ENCODE measurements at places on chromosomes 3 and 15.
A peak's percentile ranks its signal among the peaks of the same experiment; 100 is the strongest.

DNA sequence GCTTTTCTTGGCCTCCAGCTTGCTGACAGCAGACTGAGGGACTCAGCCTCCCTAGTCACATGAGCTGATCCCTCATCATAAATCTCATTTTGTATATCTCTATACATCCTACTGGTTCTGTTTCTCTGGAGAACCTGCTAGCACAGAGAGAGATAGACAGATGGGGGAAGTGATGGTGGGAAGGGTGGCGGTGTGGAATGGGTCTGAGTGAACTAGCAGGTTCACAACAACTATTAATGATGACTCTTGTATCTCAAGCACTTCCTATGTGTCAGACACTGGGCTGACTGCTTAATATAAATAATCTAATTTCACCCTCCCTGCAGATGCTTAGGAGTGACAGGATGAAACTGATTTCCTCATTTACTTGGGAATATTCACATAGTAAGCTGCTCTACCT, 106.9 kb upstream of the TLE3 start:
- no peak for DNase-seq

GRCh38 chr3:64813326-64813725, 125.5 kb upstream of the ADAMTS9 start:
- DNase-seq: no peak

DNA sequence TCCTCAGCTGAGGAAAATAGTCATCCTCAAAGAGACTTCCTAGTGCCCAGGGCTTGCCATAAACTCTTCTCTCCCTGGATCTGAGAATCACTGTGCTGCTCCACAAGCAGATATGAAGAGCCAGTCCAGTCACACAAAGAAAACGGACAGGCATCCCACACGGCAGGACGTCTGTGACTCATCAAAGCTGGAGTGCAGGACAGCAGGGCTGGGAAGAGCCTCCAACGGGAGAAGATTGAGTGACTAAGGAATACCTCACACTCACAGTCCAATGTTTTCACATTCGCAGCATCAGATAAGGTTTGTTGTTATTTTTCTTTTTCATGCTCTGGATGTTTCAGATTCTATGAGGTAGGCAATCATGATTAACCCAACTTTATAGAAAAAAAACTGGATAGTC, 57.8 kb downstream of the NEK10 start:
- no peak for DNase-seq

- DNase-seq: peak; percentile 11
Observed at GRCh38 chr3:30578479-30578878, 27.9 kb upstream of the TGFBR2 start.

- no peak for DNase-seq
Observed at GRCh38 chr3:11438646-11439045, 166.4 kb downstream of the ATG7 start.

- no peak for DNase-seq
Observed at GRCh38 chr3:14177580-14178246, 688 bp downstream of the XPC start.

DNA sequence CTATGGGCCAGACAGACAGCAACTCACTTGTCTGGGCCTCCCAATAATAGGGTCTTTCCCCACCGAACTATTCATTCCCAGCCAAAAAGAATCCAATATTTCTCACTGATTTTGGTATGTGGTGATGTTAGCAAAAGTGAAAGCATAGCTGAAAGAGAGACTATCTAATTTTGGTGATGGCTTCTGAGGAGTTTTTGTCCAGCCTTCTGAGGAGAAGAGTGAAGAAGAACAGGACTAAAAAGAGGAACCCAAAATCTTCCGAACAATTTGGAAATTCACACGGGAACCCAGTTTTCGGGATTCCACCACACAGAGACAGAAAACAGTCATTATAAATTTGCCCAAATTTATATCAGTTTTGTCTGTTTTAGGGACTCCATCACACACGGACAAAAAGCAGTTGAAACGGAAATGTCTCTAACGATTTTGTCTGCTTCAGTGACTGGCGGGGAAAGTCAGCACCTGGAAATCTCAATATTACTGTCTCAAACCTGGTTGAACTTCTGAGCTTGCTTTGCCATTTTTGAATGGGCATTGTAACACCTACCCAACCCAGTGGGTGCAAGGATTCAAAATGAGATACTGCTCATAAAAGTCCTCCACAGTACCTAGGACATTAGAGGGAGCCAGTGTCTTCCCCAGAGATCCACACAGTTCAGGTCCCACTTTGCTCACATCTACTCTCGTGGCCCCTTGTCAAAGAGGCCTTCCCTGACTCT, 9.1 kb downstream of the CD80 start:
- DNase-seq: no peak

- DNase-seq: no peak
Observed at GRCh38 chr3:113285741-113286140, 74.4 kb downstream of the BOC start.

- DNase-seq: no peak
Observed at GRCh38 chr15:66591322-66591862, 25.6 kb upstream of the LCTL start.

GRCh38 chr15:51379390-51379789, 37.9 kb downstream of the GLDN start:
- no peak for DNase-seq

DNA sequence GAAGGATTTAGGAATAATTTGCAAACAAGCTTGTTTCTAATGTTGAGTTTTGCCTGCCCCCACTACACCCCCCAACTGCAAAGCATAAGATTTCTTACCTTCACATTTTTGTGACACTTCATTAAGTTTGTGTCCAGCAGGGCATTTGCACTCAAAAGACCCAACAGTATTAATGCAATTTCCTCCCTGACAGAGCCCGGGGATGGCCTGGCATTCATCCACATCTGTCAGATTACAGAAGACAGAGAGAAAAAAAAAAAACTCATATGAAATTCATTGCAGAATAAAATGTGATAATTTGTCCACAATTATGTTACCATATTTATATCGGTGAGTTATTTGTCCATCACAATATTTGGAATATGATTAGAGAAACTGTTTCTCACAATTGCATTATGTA, 111.5 kb downstream of the FBN1 start:
- DNase-seq: no peak

- DNase-seq: no peak
Observed at GRCh38 chr3:46923559-46924350, 46.2 kb downstream of the PTH1R start.

- DNase-seq: no peak
Observed at GRCh38 chr3:185084402-185084801, 68.5 kb downstream of the C3orf70 start.

- DNase-seq: no peak
Observed at GRCh38 chr3:190252080-190252479, 70.2 kb downstream of the CLDN1 start.

GRCh38 chr15:26453914-26454313, 319.0 kb downstream of the GABRB3 start:
- no peak for DNase-seq

GRCh38 chr15:68550498-68551295, 28.1 kb upstream of the CORO2B start:
- no peak for DNase-seq

DNA sequence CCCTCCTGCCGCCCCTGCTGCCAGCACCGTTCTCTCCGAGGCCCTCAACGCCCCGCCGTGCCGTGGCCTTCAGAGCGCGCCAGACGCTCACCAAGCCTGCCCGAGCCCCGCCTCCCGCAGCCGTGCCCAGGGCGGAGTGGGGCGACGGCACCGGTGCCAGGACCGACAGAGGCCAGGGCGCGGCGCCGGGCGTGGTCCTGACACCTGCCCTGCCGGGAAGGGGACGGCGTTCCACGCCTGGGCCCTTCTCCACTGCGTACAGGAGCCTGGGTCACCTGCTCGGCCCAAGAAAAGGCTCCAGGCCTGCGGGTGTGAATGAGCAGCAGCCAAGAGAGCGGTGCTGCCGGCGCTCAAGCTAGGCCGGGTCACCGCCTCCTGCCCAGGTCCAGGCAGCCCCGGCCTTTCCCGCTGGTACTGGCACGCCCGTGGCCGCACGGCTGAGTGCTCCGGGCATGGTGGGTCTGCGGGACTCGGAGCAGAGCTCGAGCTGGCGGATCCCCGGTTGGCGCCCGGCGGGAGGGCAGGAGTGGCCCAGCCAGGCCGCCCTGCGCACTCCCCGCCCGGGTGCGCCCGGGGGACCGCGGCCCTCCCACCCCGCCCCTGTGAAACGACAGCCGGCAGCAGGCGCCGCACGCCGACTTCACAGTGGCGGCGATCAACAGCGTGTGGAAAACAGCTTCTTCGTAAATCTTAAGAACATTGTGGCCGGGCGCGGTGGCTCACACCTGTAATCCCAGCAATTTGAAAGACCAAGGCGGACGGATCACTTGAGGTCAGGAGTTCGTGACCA, 4.2 kb downstream of the OCA2 start:
- DNase-seq: no peak

DNA sequence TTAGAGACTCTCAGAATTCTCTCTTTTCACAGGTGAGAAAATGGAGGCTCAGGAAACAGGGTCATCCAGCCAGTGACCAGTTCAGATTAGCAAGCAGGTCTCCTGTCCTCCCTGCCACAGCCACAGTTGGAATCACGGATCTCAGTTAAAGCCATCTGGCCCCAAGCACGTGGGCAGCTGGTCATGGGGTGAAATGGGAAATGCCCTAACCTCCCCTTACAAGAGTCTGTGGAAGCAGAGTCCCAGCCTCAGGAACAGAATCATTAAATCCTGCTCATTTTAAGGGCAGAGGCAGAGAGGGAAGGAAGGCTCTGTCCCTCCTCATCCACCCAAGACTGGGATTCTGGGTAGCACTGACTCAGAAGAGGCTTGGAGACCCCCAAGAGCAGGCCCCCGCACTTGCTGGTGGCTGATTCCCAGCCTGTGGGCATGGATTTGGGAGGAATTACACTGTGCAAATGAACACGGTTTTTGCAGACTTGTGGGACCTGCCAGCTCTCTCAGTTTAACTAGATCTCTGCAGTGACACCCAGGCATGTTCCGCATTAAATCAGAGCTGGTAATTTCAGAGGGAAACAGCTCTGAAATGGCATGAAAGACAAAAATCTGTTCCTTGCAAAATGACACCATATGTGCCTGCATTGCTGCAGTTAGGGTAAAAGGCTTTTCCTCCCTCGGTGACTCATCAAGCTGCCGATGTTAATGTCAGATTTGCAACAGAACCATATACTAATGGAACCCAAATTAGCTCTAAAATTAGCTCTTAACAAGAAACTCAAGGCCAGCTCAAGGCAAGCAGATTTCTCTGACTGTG, 89.0 kb downstream of the BDH1 start:
- DNase-seq: peak; percentile 50

DNA sequence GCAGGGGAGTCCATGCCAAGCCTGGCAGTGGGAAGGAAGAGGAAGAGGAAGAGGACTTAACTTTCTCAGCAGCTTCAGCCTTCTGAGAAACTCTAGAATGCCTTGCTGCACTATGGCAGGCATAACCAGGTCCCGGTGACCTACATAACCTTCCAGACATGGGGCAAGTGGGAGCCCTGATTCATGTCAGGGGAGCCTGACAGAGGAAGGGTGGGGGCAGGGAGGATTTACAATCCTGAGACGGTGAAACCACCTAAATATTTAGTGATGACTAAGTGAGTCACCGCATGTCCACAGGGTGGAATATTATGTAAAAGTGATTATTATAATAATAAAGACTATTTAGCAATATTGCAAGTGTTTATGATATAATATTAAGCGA, 46.7 kb downstream of the AMOTL2 start:
- DNase-seq: no peak

DNA sequence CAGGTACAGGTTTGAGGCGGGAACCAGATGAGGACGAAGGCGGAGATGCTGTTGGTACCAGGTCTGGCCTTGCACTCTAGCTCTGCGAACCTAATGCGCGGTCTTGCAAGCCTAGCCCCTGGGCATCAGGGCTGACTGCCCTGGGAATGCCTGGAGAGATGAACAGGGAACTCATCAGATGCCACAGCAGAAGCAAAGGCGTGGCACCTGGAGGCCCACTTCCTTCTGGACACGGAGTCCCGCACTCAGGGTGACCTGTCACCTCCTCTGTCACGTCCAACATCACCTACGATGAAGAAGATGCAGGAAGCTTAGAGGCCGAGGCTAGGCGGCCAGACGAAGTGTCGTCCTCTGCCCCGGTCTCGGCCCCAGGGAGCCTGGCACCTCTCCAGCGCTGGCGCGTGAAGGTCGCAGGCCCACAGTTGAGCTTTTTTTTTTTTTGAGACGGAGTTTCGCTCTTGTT, 9.4 kb downstream of the RPLP1 start:
- no peak for DNase-seq

- DNase-seq: no peak
Observed at GRCh38 chr3:181955566-181955965, 243.8 kb downstream of the SOX2 start.

DNA sequence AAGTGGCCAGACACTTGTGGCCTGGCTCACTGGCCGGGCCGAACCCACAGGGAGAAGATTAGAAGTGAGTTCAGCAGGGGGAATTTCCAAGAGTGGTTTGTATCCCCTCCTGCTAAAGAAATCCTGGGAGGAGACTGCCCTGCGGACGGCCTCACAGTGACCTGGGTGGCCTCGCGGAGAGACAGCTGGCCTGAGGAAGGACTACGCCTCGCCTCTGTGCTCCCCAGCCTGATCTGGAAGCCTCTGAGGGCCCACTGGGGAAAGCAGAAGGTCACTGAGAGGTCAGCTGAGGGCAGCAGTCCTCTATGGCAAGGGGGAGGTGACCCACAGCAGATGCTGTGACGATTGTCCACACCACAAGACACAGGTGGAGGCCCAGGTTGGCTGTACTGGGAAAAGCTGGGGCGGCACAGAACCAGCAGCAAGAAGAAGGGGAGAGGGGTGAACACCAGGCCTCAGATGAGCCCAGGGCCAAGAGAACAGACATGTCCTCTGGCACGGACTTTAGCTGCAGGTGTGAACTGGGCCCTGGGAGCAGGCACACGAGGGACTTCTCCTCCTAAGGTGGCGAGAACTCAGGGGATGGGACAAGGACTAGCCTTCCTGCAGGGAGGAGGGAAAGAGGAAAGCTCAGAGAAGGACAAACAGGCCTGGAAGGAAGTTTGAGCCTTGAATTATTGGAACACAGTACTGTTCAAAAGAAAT, 37.2 kb upstream of the DLG1 start:
- DNase-seq: no peak

- no peak for DNase-seq
Observed at GRCh38 chr15:62059108-62059815, 985 bp downstream of the VPS13C start.

DNA sequence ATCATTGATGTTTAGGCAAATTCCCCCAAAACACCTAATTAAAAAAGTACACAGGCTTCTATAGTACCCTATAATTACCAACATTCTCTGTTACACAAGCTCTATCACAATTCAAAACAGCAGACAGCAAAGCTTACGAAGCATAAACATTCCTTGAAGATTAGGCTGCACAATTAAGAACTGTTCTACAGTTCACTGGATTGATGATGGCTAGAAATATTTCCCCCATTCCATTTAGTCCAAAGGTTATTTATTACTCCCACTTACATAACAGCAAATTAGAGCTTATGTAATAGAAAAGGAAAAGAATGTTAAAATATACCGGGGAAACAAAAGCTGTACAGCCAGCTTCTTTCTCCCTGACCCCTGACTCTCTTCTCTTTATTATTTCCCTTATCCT, 49.3 kb downstream of the UACA start:
- DNase-seq: no peak

- DNase-seq: no peak
Observed at GRCh38 chr3:57545636-57546268, 1.6 kb upstream of the DNAH12 start.

GRCh38 chr3:195451373-195452015, 8.7 kb upstream of the ACAP2 start:
- no peak for DNase-seq

GRCh38 chr3:9279966-9280365, 30.5 kb upstream of the SRGAP3 start:
- peak; percentile 29 for DNase-seq

- no peak for DNase-seq
Observed at GRCh38 chr3:98246142-98246541, 17.9 kb upstream of the OR5H6 start.

GRCh38 chr3:114994554-114995341, 152.3 kb downstream of the ZBTB20 start:
- DNase-seq: no peak

Measured in anterior cingulate cortex (tissue), 58 donors.